ENCODE measurements at places on chromosomes 3 and 15. TPM values are rescaled to one million over a fixed set of nuclear protein-coding genes. Genes with fewer than 3 reads are reported as not detected.
A peak's percentile ranks its signal among the peaks of the same experiment; 100 is the strongest.

- DNase-seq: no peak
Measured at GRCh38 chr3:74465715-74466410, 148.6 kb downstream of the CNTN3 start.

GRCh38 chr3:11529281-11529680 is 114.4 kb downstream of the VGLL4 start:
- no peak for DNase-seq

DNA sequence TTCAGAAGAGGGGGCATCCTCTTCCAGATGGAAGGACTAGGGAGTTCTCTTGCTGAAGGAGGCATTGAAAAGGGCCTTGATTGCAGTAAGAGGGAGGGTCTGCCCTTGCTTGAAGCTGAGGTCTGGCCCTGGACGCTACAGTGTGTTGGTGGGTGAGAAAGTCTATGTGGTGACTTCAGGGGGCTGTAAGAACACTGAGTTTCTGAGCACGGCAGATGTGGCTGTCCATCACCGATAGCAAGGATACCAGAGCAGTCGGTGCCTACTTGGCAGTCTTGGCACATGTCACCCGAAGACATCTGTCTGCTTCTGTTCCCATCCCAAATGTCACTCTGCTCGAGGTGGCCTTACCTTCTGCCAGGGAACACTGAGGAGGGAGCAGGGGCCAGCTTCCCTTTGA is 631.1 kb upstream of the CFAP20DC start:
- no peak for DNase-seq

- DNase-seq: no peak
Measured at GRCh38 chr3:184712248-184713039, 580 bp upstream of the MAGEF1 start.

- no peak for DNase-seq
Measured at GRCh38 chr15:27495963-27496459, 525.0 kb downstream of the GABRG3 start.

DNA sequence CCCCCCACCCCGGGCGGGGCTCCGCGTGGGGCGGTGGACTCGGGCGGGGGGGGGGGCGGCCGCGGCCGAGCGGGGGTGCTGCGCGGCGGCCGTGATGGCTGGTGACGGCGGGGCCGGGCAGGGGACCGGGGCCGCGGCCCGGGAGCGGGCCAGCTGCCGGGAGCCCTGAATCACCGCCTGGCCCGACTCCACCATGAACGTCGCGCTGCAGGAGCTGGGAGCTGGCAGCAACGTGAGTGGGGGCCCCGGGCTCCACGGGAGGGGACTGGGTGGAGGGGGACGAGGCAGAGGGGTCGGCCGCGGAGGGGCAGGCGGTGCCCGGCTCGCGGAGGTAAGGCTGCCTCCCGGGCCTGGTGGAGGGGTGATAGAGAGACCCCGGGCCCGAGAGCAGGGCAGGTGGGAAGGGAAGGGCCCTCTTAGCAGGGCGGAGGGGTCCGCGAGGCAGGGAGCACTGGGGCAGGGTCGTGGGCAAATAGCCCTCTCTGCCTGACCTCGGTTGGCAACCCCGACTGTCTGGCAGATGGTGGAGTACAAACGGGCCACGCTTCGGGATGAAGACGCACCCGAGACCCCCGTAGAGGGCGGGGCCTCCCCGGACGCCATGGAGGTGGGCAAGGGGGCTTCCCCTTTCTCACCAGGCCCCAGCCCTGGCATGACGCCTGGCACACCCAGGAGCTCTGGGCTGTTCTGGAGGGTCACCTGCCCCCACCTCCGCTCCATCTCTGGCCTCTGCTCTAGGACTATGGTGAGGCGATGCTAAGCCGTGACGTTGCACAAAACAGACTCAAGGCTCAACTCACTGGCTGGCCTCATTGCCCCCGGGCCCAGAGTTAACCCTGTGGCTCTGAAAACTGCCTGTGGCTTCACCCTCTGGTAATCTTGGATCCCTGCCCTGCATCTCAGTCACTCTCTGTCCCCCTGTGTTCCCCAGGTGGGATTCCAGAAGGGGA is at the start of gene ECE2:
Gene ECE2 (plus strand): TSS at position 62 of the 950 bp plus-strand sequence. CDS start 132 bp downstream, at position 194.
- DNase-seq: no peak

GRCh38 chr3:61564395-61565059 is 3.2 kb downstream of the PTPRG start:
- peak; percentile 93 for DNase-seq

GRCh38 chr15:77069521-77070121 is 1.3 kb downstream of the TSPAN3 start:
- no peak for DNase-seq

- DNase-seq: no peak
Measured at GRCh38 chr3:196057760-196058331, 24.0 kb downstream of the TFRC start.

DNA sequence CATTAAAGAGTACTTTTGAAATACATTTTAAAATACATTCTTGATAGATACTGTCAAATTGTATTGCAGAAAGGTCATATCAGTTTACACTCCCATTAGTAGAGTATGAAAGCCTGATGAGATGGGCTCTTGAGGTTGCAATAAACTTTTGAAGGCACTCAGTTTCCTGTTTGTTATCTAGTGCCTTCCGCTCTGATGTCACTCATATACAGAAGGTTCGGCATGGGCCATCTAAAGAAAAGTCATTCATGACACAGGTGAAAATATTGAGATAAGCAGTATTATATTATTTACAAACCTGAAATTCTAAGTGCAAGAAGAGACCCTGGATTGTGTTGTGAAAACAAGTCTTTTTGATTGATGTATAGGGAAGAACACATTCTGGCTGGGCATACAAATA is 36.5 kb upstream of the DENND4A start:
- DNase-seq: no peak

- DNase-seq: no peak
Measured at GRCh38 chr3:35780800-35781199, 141.5 kb downstream of the ARPP21 start.

- DNase-seq: no peak
Measured at GRCh38 chr3:186251948-186252619, 110.0 kb downstream of the DGKG start.

DNA sequence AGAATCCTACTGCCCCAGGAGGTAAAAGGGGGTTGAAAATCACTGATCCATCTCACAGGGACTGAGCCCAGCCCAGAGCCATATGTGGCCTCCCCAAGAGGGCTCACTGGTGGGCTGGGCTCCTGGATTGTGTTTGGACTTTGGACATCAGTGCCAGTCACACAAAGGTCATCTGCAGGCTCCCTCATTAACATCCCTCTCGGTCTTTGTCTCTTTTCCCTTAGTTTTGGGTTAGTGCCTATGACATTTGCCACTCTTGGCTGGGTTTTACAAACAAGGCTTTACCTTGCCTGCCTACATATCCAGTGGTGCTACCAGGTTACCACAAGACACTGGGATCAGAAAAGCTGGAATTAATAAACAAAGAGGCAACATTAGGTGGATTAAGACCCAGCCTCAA is 27.9 kb downstream of the IFT122 start:
- no peak for DNase-seq

GRCh38 chr3:159787794-159788205 is 200.8 kb upstream of the IL12A start:
- no peak for DNase-seq

- DNase-seq: no peak
Measured at GRCh38 chr3:25784971-25785370, 1.7 kb upstream of the NGLY1 start.

- DNase-seq: no peak
Measured at GRCh38 chr15:38558372-38559059, 6.1 kb downstream of the RASGRP1 start.

- no peak for DNase-seq
Measured at GRCh38 chr15:60442763-60443162, 36.2 kb downstream of the ICE2 start.

GRCh38 chr3:158896729-158897128 is 94.9 kb downstream of the MFSD1 start:
- no peak for DNase-seq

- DNase-seq: no peak
Measured at GRCh38 chr3:148998715-148999423, 7.5 kb downstream of the GYG1 start.

GRCh38 chr15:73737535-73737934 is 15.6 kb downstream of the INSYN1 start:
- DNase-seq: no peak

GRCh38 chr15:41942886-41943285 is 29.5 kb downstream of the EHD4 start:
- DNase-seq: no peak

DNA sequence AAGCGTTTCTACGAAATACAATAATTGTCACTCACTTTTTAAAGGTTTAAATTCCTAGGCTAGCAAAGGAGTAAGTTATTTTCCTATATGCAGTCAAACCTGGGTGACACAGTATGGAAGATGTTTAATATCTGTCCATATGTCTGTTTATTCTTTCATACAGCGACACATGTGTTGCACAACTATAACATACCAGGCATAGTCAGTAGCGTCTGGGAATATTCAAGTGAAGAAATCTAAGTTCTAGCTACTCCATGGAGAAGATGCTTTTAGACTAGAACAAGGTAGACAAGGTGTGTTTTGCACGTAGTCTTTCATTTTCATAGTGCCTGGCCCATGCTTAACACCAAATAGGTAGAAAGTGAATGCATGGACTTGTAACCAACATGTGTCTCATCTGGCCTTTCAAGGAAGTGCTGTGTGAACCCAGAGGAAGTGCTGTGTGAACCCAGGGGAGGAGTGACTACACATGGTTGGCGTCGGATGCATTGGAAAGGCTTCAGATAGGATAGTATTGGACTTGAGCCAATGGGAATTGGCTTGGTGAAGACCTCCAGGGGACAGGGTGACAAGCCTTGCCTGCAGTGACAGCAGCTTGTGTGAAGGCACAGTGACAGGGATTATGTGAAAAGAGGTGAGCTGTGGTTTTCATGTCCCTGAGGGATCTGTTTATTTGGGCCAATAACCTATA is 267.0 kb downstream of the PTPRG start:
- DNase-seq: no peak

- DNase-seq: peak; percentile 46
Measured at GRCh38 chr3:64267721-64268604, 42.7 kb upstream of the PRICKLE2 start.

DNA sequence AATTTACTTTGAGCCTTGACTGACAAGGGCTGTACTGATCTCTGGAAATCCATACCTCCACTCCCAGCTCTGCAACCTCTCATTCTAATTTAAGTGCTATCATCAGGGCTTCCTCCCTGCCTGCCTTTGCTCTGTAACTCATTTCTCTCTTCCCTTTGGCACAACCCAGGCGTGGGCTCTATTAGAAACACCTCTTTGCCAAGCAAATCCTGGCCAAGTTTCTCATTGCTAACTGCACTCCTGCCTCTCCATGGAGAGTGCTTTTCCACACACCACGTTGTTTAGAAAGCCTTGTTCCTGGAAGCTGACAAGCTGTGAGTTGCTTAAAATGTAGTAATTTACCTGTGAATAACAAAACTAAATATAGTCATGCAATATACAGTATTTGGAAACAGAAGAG is 20.1 kb upstream of the FSTL1 start:
- DNase-seq: no peak

ISLR gene
- total RNA-seq: 25.0 TPM

RASGRP1 gene
- 53.6 TPM for total RNA-seq

DZIP1L gene
- total RNA-seq: 14.7 TPM

SAXO2 gene
- total RNA-seq: 12.1 TPM

CD200 gene
- 71.5 TPM for total RNA-seq

FYTTD1 gene
- 48.5 TPM for total RNA-seq

FETUB gene
- total RNA-seq: 0.49 TPM

CDCP1 gene
- 0.91 TPM for total RNA-seq

SCG3 gene
- total RNA-seq: 109 TPM

PROK2 gene
- total RNA-seq: 1.2 TPM

TP63 gene
- total RNA-seq: 0.21 TPM

IQCF5 gene
- total RNA-seq: not detected
